ENCODE measurements at places on chromosomes 11 and 22.
A peak's percentile ranks its signal among the peaks of the same experiment; 100 is the strongest.

DNA sequence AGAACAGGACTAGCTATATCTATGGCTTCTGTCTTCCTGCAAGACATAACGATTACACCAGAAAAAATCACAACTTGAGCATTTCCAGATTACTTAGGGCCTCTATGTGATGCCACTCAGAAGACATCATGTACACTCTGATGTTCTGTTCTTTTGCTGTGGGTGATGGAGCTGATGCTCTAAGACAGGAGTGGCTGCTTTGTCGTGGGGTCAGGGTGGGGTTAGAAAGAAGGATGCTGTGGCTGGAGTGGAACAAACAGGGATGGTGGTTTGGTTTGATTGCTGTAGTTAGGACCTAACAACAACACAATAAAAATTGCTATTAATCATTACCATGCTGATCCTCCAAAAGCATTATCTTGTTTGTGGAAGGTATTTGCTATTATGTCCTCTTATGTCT lies 120.3 kb upstream of the ARHGAP20 start:
- DNase-seq: no peak

- DNase-seq: no peak
These were observed 121.0 kb downstream of the MIAT start for GRCh38 chr22:26778372-26778771.

DNA sequence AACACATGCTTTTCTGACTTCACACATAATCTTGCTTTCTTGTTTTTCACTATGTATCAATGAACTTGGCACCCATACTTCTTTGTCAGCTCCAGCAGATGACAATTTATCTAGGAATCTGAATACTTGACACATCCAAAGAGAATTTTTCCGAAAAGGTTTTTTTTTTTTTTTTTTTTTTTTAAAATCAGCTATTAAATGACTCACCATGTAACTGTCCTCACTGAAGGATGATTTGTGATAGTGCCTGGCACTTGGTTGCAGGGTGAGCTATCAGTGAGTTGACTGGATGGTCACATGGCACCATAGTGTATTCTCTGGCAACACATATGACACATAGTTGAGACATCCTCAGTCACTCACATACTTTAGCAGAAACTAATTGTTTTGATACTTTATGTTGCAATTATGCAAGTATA lies 133.4 kb upstream of the E2F8 start:
- peak; percentile 76 for DNase-seq

GRCh38 chr11:2092956-2093412 lies 46.2 kb downstream of the IGF2 start:
- peak; percentile 52 for DNase-seq

DNA sequence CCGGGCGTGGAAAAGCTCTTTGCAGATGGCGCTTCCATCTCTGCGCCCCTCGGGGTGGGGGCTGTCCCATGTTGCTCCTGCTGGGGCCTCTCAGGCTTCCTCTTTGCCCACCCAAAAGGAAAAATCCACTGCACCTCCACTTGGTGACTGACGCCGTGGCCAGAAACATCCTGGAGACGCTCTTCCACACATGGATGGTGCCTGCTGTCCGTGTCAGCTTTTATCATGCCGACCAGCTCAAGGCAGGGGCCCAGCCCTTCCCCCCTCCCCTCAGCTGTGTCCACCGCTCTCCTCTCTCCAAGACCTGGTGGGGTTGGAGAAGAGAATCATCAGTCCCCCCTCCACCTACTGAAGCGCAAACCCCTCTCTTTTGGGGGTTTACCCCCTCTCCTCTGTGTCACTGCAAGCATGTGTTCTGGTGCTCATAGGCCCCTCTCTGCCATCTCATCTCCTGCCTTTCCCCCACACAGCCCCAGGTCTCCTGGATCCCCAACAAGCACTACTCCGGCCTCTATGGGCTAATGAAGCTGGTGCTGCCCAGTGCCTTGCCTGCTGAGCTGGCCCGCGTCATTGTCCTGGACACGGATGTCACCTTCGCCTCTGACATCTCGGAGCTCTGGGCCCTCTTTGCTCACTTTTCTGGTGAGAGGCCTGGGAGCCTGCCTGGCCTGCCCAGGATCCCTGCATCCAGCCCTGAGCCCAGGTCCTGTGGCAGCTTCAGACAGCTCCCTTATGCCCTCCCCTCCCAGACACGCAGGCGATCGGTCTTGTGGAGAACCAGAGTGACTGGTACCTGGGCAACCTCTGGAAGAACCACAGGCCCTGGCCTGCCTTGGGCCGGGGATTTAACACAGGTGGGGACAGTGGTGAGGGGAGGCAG lies 1.8 kb downstream of the LARGE2 start:
- no peak for DNase-seq

DNA sequence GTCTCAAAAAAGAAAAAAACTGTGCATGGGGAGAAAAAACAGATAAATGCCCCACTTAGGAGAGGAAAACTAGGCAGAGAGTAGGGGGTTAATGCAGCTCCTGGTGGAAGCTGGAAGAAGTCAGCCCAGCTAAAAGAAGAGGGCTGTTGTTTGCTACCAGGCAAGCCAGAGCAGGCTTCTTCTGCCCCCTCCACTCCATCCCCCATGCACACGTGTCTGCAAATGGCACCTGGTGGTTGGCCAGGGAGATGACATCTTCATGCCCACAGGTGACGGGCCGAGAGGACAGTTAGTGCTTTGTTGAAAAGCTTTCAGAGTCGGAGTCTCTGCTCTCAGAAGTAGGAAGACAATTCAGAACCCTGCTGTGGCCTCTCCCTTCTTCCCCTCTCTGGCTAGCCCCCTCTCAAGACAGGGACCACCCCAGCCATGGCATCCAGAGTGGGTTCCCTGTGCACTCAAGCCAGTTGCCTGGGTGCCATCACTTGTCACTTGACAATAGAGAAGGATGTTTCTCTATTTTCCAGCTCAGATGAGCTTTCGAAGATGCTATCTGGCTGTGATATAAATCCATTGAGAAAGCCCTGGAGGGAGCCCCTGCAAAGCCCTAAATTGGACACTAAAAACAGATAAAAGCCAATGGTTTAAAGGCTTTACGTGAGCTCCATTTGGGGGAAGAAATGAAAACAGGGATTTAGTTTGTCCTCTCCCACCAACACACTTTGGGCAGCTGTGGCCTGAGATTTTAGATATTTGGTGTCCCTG lies 142.0 kb downstream of the TRIM29 start:
- DNase-seq: no peak

DNA sequence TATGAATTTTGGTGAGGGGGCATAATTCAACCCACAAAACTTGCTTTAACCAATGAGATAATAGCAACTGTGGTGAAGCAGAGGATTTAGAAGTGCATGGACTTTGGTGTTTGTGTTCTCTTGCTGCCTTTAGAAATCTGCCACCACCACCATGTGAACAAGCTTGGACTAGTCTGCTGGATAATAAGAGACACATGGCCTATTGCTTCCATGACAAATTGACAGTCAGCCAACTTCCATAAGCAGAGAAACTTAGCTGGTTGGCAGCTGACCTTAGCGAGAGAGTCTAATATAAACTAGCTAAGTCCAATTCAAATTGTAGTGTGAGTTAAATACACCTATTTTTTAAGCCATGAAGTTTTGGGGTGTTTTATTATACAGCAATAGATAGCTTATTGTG lies 482.1 kb upstream of the ANO5 start:
- DNase-seq: no peak

GRCh38 chr11:45843158-45843924 lies 3.9 kb upstream of the CRY2 start:
- peak; percentile 89 for DNase-seq

DNA sequence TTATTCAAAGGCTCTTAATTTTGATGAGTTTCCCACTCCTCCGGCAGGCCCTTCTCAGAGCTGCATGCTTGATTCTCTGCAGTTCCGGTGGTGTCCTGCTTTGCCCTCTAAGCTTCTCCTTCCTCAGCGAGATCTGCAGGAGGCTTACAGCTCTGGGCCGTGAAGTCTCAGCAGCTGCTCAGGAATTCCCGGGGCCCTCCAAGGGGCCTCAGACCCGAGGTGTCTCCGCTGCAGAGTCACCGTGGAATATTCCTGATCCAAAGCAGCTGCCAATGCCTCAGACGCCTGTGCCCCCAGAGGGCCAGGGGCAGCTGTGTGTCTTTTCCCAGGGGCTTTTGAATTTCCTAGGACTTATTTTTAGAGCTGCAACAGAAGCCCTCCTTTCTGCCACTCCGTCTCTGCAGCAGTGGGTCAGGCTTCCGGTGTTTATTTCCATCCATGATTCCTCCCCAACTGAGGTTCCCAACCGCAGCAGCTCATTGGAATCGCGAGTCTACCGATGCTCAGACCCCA lies 37.2 kb downstream of the RPS6KA4 start:
- no peak for DNase-seq

GRCh38 chr22:44730022-44730393 lies 22.4 kb upstream of the ARHGAP8 start:
- DNase-seq: no peak

DNA sequence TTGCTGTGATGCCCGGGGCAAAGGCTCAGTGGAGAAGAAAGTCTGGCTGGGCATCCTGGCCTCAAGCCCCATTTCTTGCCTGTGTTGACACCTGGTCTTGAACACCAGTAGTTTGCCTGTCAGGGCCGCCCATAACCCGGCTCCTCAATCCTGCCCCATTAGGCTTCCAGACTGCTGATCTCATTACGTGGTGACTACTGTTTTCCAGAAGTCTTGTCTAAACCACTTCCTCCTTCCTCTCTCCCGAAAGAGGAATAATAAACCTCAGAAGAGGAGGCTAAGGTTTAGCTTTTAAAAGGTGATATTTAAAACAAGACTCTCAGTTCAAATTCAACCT lies 97.7 kb downstream of the CD44 start:
- DNase-seq: no peak

GRCh38 chr11:120660024-120660565 lies 148.5 kb downstream of the GRIK4 start:
- peak; percentile 35 for DNase-seq

- DNase-seq: no peak
These were observed 11.7 kb upstream of the MOB2 start for GRCh38 chr11:1498262-1498661.

DNA sequence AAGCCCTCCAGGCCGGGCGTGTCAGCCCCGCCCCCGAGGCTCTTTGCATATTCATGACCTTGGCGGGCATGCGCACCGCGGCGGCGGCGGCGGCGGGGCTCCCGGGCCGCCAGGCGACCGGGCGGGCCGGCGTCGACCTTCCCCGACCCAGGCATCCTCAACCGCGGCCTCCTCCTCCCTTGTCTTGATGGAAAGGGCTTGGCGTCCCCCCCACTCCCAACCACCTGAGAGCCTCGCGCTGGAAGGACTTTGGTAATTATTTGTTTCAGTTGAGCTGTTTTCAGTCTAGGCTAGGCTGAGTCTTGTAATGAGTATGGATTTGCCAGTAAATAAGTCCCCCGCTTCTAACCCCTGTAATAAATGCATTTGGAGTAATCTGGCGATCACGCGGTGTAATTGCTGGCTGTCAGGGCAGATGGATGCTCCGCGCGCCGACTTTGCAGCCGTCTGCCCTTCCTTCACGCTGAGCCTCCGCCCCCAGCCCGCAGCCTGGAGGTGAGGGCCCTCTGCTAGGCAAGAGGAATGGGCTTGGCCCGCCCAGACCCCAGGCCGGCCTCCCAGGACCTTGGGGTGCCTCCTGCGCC lies 25.2 kb downstream of the FLRT1 start:
- DNase-seq: peak; percentile 93

DNA sequence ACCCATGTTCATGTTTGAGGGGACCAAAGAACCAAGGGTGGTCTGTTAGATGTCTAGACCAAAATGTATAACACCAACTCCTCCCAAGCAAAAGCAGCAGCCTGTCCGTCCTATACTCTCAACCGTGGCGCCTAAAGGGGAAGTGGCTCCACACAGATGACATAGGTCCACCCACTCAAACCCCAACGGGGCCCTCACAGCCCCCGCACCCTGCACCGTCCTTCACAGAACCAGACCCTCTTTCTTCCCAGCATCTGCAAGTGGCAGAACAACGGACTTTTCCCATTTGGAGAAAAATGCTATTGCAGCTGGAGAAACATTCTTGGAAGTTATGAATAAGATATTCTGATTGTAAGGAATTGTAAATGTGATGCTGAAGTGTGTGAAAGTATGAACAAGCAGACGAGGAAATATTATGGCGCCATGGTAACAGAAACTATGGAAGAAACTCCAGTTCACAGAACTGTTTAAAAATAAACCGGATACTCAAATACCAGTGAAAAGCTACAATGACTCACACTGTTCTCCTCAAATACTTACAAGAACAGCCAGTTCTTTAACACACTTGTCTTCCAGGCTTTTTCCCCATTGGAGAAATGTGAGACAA lies 76.5 kb upstream of the ARFGAP3 start:
- DNase-seq: peak; percentile 72

DNA sequence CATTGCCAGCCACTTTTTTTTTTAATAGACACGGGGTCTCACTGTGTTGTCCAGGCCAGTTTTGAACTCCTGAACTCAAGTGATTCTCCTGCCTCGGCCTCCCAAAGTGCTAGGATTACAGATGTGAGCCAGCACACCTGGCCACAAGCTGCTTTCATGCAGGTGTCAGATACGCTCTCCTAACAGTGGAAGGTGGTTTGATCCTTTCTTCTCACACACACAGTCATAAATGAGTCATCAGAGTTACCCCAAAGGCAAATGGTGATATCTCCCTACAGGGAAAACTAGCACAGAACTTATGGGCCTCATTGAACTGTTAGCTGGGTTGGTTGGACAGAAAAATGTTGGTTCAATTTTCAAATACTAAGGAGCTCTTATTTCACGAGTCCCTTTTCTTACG lies 38.2 kb upstream of the UBASH3B start:
- no peak for DNase-seq

DNA sequence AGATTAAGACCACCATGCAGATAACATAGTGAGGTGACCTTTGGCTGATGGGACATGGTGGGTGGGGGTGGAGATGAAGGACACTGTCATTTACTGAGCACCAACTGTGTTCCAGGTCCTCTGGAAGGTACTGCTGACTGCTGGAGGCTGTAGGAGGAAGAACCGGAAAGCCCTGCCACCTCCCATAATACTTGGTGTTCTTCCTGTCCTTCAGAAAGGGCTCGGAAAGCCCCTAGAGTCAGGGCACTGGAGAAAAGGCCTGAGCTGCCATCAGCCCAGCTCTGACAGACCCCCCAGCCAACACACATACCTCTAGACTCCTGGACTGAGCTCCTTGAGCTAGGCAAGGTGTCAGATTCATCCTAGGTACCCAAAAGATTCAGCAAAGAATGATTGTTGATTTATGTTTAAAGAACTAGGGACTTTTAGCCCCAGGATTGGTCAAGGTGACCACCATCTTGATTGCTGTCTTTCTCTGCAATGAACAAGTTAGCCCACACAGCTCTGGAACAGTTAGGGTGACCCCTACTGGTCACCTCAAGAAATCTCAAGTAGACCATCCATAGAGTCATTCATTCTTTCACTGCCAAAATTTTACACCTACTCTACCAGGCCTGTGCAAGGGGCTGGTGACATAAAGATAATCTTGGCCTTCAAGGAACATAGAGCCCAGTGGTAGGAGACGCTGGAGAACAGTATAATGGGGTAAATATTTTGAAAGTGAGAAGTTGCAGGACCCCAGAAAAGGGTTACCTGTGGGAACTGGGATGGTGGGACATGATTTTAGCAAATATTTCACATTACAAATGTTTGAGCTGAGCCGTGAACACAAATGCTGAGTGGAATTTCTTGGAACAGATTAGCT lies 39.4 kb downstream of the IRAG1 start:
- no peak for DNase-seq

DNA sequence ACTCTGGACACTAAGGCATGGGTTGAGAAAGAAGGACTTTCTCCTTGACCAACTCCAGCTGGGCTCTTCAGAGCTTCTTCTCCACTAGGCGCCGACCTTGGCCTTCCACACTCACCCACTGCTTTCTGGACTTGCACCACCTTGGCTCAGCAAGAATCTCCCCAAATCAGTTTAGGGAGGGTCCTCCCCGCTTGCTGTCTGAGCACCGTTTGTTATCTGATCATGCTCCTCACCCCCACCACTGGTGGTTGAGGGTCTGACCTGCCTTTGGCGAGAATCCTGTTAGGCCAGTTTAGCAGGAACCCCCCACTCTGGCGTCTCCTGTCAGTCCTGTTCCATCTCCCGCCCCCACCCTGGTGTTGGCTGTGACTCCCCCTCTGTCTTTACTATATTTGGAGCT lies 10.4 kb downstream of the APOL2 start:
- no peak for DNase-seq
